ENCODE measurements at places on chromosomes 7 and 10. TPM values are rescaled to one million over a fixed set of nuclear protein-coding genes. Genes with fewer than 3 reads are reported as not detected.

The DEPP1 gene
- total RNA-seq: 1.9 TPM

The NPSR1 gene
- total RNA-seq: not detected

The TMEM168 gene
- 19.5 TPM for total RNA-seq

DNA sequence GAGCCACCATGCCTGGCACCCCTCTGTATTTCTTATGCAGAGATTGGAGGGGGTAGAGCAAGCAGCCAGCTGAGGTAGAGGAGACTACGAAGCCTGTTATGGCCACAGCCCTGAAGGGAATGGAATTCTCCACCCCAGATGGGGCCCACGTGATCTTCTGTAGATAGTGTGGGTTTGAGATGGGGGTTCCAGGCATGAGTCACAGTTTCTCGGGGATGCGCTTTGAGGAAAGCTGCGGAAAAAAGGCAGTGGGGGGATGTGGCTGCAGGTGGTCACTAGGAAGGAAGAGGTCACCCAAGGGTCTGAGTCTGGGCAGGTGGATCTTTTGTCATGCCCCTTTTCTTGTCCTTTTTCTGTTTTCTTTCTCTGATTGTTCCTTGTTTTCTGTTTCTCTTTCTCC lies 11.5 kb downstream of the FAM131B start:
- DNase-seq: no peak

- DNase-seq: no peak
These were observed 58.9 kb downstream of the CALML3 start for GRCh38 chr10:5583525-5584175.

GRCh38 chr7:143345428-143345900 lies 17.0 kb downstream of the FAM131B start:
- peak; percentile 75 for DNase-seq

GRCh38 chr10:46526682-46527038 lies 29.8 kb downstream of the GPRIN2 start:
- no peak for DNase-seq

All from activated CD4-positive, alpha-beta memory T cell treated with anti-CD3 and anti-CD28 coated beads, Interleukin-2, amount 10 ng/mL, durations not matched to agents 7 days and 5 days (primary cell).